ENCODE measurements at places on chromosomes 1 and 21.

DNA sequence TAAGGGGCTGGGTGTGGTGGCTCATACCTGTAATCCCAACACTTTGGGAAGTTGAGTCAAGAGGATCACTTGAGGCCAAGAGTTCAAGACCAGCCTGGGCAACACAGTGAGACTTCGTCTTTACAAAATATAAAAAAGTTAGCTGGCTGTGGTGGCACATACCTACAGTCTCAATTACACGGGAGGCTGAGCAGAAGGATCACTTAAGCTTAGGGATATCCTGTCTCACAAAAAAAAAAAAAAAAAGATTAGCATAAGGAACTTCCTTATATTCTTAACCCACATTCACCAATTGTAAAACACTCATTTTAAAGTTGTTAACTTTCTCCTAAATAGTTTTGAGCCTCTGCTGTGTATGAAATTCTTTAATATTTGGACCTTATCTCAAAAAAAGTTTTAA is 53.1 kb downstream of the ABCD3 start:
- no peak for DNase-seq

DNA sequence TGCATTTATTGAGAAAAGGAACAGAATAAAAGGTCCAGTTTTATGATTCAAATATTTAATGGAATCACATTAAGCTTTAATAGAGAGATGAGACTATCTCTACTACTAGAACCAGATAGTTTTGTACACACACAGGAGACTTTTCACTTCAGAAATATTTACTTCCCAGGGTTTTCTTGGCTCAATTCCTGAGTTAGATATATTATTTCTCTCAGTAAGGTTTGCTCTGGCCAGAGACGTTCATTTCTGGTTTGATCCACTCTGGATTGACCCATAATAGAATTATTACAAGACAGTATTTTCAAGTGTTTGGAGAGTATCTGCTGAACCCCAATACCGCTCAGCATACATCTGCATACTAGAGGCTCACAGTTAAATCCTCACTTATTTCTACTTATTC is 1.3 kb upstream of the RCOR3 start:
- no peak for DNase-seq

DNA sequence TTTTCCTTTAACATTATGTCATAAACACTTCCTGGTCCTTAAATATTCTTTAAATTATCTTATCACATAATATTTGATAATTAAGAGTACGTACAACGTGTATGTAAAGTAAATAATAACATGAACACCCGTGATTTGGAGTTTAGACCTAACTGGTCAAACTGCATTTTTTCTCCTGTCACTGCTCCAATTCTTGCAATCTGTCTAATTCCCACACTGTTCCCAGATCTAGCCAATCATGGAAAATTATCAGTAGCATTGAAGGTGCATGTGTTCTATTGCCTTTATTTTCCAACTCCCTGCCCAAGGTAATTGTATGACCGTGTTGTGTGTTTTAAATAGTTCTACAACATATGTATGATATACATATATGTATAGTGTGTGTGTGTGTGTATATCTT is 2.1 kb upstream of the PM20D1 start:
- no peak for DNase-seq

DNA sequence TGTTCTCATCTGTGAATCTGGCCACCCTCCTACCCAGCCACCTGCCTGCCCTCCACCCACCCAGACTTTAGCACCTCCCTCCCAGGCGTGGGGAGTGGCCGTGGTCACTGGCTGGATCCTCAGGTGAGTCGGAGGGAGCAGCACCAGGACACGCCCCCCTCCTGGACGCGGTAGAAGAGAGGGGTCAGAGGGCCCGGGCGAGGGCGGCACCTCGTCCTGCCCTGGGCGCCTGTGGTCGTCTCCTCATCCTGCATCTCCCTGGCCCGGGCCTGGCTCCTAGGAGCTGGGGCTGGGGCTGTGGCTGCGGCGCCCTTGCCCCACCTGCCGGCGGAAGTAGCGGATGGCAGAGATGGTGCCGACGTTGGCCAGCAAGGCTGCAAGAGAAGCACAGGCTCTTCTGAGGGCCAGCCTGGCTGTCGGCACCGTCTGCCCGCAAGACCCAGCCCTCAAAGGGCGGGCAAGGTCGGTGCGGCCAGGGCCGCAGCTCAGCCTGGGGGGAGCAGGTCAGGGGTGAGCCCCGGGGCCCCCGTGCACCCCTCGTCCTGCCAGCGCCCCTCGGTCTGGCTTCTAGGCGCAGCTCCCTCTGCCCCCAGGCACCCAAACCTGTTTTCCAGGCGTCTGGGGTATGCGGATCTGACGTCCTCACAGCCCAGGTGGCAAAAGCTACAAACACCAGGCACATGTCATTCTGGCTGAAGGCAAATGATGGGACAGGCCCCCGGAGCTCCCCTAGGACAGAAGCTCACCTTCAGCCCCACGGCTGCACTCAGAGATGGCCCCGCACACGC is 5.8 kb downstream of the PERM1 start:
- peak; percentile 26 for DNase-seq

DNA sequence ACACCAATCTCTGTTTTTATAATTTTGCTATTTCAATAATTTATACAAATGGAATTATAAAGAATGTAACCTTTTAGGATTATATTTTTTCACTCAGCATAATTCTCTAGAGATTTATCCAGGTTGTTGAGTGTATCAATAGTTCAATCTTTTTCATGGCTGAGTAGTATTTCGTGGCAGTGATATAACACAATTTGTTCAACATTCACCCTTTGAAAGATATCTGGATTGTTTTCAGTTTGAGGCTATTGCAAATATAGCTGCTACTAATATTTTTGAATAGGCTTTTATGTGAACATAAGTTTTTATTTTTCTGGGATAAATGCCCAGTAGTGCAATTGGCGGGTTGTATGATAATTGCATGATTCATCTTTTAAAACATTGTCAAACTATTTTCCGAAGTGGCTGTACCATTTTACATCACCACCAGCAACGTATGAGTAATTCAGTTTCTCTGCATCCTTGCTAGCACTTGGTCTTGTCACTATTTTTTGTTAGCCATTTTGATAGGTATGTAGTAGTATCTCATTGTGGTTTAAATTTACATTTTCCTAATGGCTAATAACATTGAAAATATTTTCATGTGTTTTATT is 55.6 kb upstream of the ABCD3 start:
- DNase-seq: no peak

GRCh38 chr1:228763561-228763960 is 28.3 kb downstream of the RHOU start:
- peak; percentile 45 for DNase-seq

GRCh38 chr1:165650981-165651625 is 20.1 kb downstream of the MGST3 start:
- DNase-seq: no peak

DNA sequence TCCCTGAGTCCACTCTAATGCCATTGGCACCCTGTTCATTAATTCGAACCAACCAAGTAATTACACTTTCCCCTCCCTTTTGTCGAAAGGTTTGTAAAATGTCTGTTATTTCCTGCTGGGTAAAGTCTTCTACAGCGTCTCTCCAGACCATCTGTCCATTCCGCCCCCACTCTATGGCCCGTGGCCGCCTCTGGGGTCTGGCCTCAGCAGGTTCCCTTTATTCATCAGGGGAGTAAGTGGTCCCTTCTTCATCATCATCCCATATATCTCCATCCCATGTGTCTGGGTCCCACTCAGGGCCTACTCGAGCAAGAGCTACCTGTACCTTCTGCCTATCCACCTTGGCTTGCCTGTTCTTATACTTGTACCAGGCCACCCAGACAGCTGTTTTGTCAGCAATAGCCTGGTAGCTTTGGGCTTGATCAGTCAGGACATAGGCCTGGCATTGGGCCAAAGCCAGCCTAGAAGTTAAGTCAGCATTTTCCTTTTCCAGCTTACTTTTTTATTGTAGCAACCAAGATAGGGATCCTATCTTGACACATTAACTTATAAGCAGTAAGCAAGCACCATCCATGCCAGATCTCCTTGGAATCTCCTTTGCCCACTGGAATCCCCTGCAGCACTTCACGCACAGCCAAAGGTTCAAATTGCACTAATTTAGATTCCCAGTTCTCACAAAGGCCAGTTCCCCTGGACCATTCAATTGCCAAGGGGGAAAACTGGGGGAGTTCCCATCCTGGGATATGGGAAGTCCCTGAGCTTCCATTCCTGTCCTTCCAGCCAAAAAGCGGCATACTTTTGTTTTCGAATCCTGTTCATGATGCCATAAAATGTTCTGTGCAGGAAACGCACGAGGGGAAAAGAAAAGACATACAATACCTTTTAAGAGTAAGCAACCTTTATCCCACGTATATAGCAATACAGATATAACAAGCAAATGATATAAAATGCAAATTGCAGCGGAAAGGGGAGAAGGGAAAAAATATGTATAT is 6.6 kb upstream of the STUM start:
- DNase-seq: peak; percentile 5

GRCh38 chr1:177069490-177069889 is 95.0 kb downstream of the ASTN1 start:
- no peak for DNase-seq

DNA sequence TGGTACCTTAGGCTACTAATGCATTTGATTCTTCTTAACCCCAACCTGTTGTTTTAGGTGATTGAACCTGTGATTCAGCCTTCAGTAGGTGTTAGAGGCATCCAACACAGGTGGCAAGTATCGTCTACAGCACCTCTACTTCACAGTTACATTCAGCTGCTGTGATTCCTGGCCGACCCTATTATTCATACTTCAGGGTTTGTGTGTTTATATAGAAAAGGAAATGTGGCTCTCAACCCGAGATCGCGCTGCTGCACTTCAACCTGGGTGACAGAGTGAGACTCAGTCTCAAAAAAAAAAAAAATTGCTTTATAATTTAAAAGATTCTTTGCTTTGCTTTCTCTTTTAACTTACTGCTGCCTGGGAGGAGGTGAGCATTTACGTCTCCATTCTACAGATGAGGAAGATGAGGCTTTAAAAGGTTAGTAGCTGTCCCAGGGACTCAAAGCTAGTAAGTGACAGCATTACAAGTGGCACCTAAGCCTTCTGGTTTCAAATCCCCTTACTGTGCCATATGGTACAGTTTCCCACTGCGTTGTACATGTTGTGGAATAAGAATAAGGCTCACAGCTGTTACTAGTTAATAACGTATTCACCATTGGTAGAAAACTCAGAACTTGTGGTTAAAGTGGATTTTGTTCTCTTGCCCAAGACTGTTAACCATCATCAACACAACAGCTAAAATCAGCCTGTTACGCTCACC is 9.9 kb upstream of the GPR25 start:
- DNase-seq: no peak

GRCh38 chr1:206631085-206631509 is 4.2 kb upstream of the DYRK3 start:
- DNase-seq: peak; percentile 79

DNA sequence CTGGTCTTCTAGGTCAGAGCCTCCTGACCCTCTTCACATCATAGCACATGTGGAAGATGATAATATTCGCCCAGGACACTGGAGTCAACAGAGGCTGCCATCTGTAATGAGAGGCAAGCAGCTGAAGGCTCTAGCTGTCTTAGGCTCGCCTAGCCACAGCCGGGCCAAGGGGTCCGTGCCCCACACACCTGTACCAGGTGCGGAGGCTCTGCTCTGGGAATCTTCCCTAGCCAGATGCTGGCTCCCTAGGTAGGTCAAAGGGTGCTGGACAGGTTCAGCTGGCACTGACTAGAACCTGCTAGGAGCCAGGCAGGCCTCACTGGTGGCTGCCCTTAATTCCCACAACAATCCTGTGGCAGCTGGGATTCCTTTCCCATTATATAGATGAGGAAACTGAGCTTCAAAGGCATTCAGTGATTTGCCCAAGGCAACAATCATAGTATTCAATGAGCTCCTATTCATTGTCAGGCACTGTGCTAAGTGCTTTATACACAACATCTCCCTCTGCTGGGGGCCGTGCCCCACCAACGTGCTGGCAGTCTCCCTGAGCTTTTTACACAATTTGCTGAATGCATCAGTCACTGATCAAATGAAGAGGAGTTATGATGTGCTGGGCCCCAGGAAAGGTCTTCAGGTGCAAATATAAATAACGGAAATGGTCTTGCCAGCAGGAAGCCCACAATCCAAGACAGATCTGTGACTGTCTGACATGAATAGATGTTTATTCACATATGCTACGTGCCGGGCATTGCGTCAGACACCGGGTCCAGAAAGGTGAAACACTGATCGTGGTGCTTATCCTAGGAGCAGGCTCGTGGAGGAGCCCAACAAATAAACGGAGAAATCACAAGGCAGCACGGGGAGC is 58.0 kb downstream of the DDX20 start:
- no peak for DNase-seq

GRCh38 chr1:222334026-222334680 is 213.8 kb downstream of the HHIPL2 start:
- no peak for DNase-seq

DNA sequence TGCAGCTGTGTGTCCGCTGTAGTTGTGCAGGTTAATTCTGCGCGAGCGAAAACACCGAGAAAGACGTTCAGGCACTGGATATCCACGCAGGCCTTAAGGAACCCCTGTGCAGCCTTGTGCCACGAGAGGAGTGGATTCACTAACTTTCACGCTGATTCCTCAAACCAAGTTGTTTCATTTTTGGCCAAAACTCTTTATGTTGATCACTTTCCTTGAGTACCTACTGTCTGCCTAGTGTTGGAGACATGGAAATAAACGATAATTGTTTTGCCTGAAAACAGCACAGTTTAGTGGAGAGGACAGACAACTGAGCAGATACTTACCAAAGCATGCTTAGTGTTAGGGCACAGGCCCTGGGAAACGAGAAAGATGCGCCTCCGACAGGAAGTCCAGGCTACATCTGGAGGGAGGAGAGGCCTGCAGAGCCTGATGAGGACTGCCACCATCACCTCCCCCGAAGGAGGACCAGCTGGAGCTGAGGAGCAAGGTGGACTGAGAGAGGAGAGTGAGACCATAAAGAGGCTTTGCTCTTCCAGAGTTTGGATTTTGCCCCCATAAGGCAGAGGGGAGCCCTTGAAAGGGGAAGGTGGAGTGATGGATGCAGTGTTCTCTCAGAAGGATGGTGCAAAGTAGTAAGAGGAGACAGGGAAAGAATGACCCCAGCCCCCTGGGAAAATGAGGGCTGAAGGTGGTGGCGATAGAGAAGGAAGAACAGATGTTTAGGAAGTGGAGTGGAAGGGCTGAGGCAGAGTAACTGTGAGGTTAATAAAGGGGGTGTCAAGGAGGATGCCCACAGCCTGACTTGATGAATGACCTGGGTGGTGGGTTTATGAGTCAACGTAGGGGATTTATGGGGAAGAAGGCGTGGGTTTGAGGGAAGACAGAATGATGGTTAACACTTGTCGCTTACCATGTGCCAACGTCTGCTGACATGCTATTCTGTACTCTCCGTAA is 956 bp upstream of the SCAF4 start:
- DNase-seq: no peak

GRCh38 chr1:101474039-101474665 is 237.3 kb downstream of the S1PR1 start:
- no peak for DNase-seq

GRCh38 chr1:85048296-85049064 is at the start of gene MCOLN3:
MCOLN3 (minus strand) TSS chr1:85048500; CDS start chr1:85045360, 3,140 bp downstream.
- no peak for DNase-seq
